Cardiac muscle cell (in vitro differentiated cells and primary cell): ENCODE measurements at places on chromosomes 12 and 14. TPM values are rescaled to one million over a fixed set of nuclear protein-coding genes. Genes with fewer than 3 reads are reported as not detected.

DNA sequence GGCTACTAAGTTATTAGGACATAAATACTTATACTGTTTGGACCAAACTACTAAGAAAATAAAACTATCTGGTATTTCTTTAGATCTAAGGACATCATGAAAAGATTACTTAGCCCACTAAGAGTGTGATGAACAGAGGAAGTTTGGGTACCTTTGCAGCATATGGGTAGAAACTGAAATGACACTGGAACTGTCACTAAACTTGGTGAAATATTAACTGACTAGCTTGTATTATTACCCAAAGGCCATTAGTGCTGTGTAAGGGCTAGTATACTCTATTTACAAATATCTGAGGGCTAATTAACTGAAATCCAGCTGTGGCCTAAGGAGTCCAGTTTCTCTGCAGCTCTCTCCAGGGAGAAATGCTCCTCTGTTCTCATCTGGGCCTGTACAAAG lies 45.5 kb downstream of the PAWR start:
- DNase-seq: no peak
- peaks cover 28% of the 10 kb centered on the region for H3K4me1 ChIP-seq
- no peak overlapping the region for H3K27ac ChIP-seq
- no peaks in the 10 kb centered on the region for H3K27me3 ChIP-seq

- H3K27ac ChIP-seq: no peak overlapping the region
- DNase-seq: peak; percentile 14
- no peaks in the 10 kb centered on the region for H3K36me3 ChIP-seq
- H3K4me3 ChIP-seq: peak overlapping the region; percentile 87
- H3K4me1 ChIP-seq: peaks cover 55% of the 10 kb centered on the region
- H3K27me3 ChIP-seq: no peaks in the 10 kb centered on the region
Measured at GRCh38 chr12:31321186-31321896, 4.6 kb downstream of the SINHCAF start.

DNA sequence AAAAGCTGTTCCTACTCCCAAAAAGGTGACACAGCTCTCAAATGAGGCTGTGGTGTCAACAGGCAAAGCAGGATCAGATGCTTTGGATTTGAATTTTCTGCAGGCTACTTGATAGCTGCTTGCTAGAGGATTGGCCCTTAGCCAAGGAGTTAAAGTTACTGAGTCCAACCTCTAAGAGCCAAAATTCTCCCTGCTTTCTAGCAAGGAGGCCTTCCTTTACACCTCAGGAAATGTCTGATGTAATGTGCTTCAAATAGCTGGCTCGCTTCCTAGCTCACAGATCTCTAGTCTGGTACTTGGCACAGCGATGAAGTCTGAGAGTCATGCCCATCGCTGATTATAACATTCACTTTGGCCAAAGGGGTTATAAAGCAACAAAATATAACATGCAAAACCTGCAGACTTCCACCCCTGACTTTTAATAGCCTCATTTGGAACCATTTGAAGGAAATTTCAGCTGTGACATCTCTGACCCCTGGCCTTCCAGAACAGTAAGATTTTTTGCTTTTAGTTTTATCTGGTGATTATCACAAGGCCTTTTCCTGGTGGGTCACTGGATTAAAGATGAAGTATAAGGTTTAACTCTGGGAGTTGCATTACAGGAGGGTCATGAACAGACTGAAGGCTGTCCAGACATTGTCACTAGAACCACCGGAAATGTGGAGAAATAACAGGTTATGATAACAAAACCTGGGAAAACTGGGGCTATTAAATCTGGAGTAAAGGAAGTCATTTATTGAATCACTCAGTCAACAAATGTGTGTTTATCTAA lies 189.7 kb downstream of the EPS8 start:
- H3K4me1 ChIP-seq: peaks cover 6% of the 10 kb centered on the region
- no peaks in the 10 kb centered on the region for H3K27me3 ChIP-seq
- H3K36me3 ChIP-seq: no peaks in the 10 kb centered on the region
- no peak overlapping the region for H3K4me3 ChIP-seq
- no peak overlapping the region for H3K27ac ChIP-seq

DNA sequence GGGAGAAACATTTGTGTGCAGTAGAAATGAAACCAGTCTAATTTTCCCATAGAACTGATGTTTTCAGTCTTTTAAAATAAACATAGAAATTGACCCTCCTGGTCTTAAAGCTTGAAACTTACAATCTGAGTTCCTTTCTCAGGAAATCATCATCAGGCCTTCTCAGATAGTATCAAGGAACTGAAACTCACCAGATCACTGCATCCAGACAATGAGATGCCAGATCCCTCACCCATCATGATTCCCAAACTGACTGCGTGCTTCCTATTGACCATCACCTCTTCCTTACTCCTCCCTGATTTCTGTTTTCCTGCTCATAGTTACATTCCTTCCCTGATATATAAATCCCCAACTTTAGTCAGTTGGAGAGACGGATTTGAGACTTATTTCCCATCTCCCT lies 195.0 kb upstream of the AMIGO2 start:
- H3K27me3 ChIP-seq: no peaks in the 10 kb centered on the region
- H3K27ac ChIP-seq: no peak overlapping the region
- H3K36me3 ChIP-seq: no peaks in the 10 kb centered on the region
- H3K4me1 ChIP-seq: no peaks in the 10 kb centered on the region
- no peak for DNase-seq

ADAM21 gene
- total RNA-seq: 0.07 TPM in 1 of 2 replicates, not detected in the other

- peak; percentile 59 for DNase-seq
- H3K27ac ChIP-seq: no peak overlapping the region
- H3K36me3 ChIP-seq: no peaks in the 10 kb centered on the region
- no peak overlapping the region for H3K4me3 ChIP-seq
- peaks cover 29% of the 10 kb centered on the region for H3K4me1 ChIP-seq
Measured at GRCh38 chr12:20631711-20632110, 63.4 kb upstream of the SLCO1C1 start.

MYF6 gene
- not detected in 2 replicates for total RNA-seq

PROX2 gene
- total RNA-seq: not detected in 2 replicates
